ENCODE measurements at places on chromosomes 1 and 21.

- DNase-seq, result no peak
Measured at GRCh38 chr1:24752305-24752704, 7.1 kb downstream of the CLIC4 start.

GRCh38 chr1:210830034-210831028 lies 303.6 kb downstream of the KCNH1 start:
- no peak for DNase-seq

GRCh38 chr1:231776010-231776756 lies 149.6 kb downstream of the DISC1 start:
- no peak for DNase-seq

GRCh38 chr1:162753001-162753658 lies 37.4 kb upstream of the HSD17B7 start:
- DNase-seq, result no peak

DNA sequence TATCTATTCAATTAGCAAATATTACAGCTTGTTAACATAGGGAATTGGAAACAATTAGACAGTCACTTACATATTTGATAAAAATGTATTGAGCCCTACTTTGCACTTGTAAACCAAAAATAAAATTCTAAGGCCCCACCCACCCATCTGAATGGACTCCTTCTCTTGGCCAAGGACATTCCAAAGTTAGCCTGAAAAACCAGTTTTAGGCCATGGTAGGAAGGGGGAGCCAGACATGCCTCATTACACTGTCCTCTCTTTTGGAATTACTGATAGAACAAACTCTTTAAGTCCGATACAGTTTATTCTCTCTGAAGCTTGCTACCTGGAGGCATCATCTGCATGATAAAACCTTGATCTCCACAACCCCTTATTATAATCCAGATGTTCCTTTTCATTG lies 28.0 kb upstream of the TSPAN2 start:
- DNase-seq, result no peak
